ENCODE measurements at places on chromosomes 7 and 10.

GRCh38 chr7:95262875-95263274 lies 61.5 kb downstream of the PON1 start:
- no peak for DNase-seq

DNA sequence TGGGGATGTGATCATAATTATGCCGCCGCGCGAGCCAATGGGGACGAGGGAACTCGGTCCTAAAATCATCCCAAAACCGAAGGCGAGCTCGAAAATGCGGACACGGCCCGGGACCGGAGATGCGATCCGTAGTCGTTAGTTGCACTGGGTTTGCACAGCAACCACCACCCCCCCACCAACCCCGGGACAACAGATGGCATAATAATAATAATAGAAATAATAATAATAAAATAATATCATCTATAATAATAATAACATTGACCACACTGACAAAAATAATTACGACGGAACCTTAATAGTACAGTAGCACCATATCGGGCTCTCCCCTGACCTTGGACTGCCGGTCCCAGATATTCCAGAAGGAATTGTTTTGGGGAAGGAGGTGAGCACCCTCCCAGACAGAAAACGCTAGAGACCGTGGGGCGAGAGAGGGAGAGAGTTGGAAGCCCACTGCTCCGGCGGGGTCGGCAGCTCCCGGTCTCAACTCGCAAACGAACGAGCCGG lies 1.1 kb upstream of the EMX2 start:
- no peak for DNase-seq

- DNase-seq: no peak
These were observed 820.0 kb downstream of the XPNPEP1 start for GRCh38 chr10:109103278-109103677.

DNA sequence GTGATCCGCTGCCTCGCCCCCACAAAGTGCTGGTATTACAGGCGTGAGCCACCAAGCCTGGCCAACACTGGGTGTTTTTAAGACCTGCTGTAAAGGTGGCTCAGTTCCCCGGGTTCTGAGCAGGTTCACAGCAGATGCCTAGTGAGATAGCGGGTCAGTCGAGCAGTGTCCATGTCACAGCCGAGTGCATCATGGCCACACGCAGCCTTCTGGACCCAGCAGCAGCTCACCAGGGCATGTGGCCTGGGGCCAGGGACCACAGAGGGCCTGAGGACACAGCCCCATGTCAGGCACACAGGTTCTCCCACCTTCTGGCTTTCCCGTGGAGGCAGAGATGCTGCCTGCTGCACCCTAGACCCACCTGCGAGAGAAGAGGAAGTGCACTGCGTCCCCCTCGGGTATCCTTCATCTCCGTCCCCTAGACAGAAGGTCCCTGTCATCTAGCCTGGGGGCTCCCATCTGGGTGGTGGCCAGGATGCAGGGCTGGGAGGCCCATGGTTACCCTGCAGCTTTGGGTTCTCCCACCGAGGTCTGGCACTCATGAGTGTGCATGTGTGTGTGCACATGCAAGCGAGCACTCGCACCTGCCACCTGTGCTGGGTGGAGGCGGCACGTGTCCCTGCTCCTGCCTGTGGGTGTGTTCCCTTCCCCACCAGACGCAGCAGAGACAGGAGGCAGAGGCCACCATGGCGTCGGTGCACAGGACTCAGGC lies 98.6 kb downstream of the NKX6-2 start:
- no peak for DNase-seq

- DNase-seq: no peak
These were observed 40.2 kb upstream of the LCOR start for GRCh38 chr10:96791902-96792301.

GRCh38 chr7:56007167-56007652 lies 42.8 kb downstream of the NIPSNAP2 start:
- DNase-seq: no peak

- DNase-seq: peak; percentile 95
These were observed at the start of gene ZNF862 for GRCh38 chr7:149838224-149838991. Gene ZNF862 (plus strand): TSS chr7:149838375. CDS start chr7:149838612, 237 bp downstream.

GRCh38 chr10:77889277-77889903 lies 37.2 kb downstream of the DLG5 start:
- no peak for DNase-seq

- no peak for DNase-seq
These were observed 23.9 kb upstream of the REEP3 start for GRCh38 chr10:63497321-63497720.

Data from activated CD4-positive, alpha-beta T cell treated with anti-CD3 and anti-CD28 coated beads, Interleukin-2, amount 50 U/mL, for 1 hour (primary cell).